A549 treated with ZK216348 at 1 μM for 4 hours (cell line): ENCODE measurements at places on chromosomes 5 and 9. TPM values are rescaled to one million over a fixed set of nuclear protein-coding genes. Genes with fewer than 3 reads are reported as not detected.

Gene HAPLN1
- total RNA-seq = not detected in 5 replicates

Gene WASHC1
- total RNA-seq = 7.8 to 13.1 TPM (median 10.6 TPM) in 5 replicates

Gene CACFD1
- total RNA-seq = 2.1 to 5.0 TPM (median 4.3 TPM) in 5 replicates

Gene GRXCR2
- total RNA-seq = not detected in 5 replicates

Gene MSH3
- total RNA-seq = 5.8 to 8.2 TPM (median 8.0 TPM) in 5 replicates

Gene TRIP13
- total RNA-seq = 65.0 to 71.5 TPM (median 66.3 TPM) in 5 replicates

Gene RANBP3L
- 0.06 TPM in 1 of 5 replicates, not detected in the others for total RNA-seq

Gene FAM221B
- not detected in 5 replicates for total RNA-seq

Gene FOCAD
- 15.3 to 17.5 TPM (median 16.6 TPM) in 5 replicates for total RNA-seq

Gene SPTAN1
- 121 to 167 TPM (median 157 TPM) in 5 replicates for total RNA-seq

Gene WNT8A
- total RNA-seq = not detected in 5 replicates

Gene DNM1
- total RNA-seq = 59.8 to 104 TPM (median 95.3 TPM) in 5 replicates

Gene ARID3C
- 0.13 to 0.23 TPM (median 0.19 TPM) in 3 of 5 replicates, not detected in the others for total RNA-seq

Gene PDGFRB
- 0.13 to 1.0 TPM (median 0.47 TPM) in 5 replicates for total RNA-seq

Gene STKLD1
- 0.84 to 2.0 TPM (median 0.94 TPM) in 5 replicates for total RNA-seq

Gene ORM2
- not detected in 5 replicates for total RNA-seq

Gene LSM11
- total RNA-seq = 2.0 to 3.5 TPM (median 3.3 TPM) in 5 replicates

Gene SAXO1
- total RNA-seq = not detected in 5 replicates

Gene ZNF618
- total RNA-seq = 7.4 to 12.2 TPM (median 10.8 TPM) in 5 replicates

Gene ANKRD18A
- 8.2 to 12.4 TPM (median 10.0 TPM) in 5 replicates for total RNA-seq

Gene ADAMTS2
- total RNA-seq = 0.07 to 0.16 TPM (median 0.09 TPM) in 4 of 5 replicates, not detected in the other

Gene ASPN
- total RNA-seq = not detected in 5 replicates

Gene PCDHB12
- total RNA-seq = not detected in 5 replicates

Gene TESK1
- 22.7 to 34.4 TPM (median 30.2 TPM) in 5 replicates for total RNA-seq

Gene WDR55
- 24.2 to 33.0 TPM (median 30.9 TPM) in 5 replicates for total RNA-seq

Gene CD274
- total RNA-seq = 1.2 to 2.7 TPM (median 1.8 TPM) in 5 replicates

Gene NUDT12
- 0.94 to 2.7 TPM (median 1.5 TPM) in 5 replicates for total RNA-seq

Gene SPAG8
- total RNA-seq = 0.32 to 0.72 TPM (median 0.56 TPM) in 4 of 5 replicates, not detected in the other

Gene FOXD4L6
- total RNA-seq = not detected in 5 replicates

Gene PCDHB1
- not detected in 5 replicates for total RNA-seq

Gene PCDHGA9
- 0.09 TPM in 1 of 5 replicates, not detected in the others for total RNA-seq

Gene TMEM232
- 0.68 TPM in 1 of 5 replicates, not detected in the others for total RNA-seq

Gene PCDHB6
- 0.62 to 1.1 TPM (median 0.85 TPM) in 5 replicates for total RNA-seq

Gene CATSPER3
- total RNA-seq = 0.20 to 0.57 TPM (median 0.40 TPM) in 5 replicates

Gene PCDHB9
- not detected in 5 replicates for total RNA-seq

Gene FAM240B
- not detected in 5 replicates for total RNA-seq

Gene MEF2C
- total RNA-seq = 0.04 TPM in 1 of 5 replicates, not detected in the others

Gene RMRP
- total RNA-seq = 7.2 to 17.6 TPM (median 8.8 TPM) in 3 of 5 replicates, not detected in the others

Gene LTC4S
- total RNA-seq = 0.63 TPM in 1 of 5 replicates, not detected in the others

Gene PRLR
- total RNA-seq = 0.04 to 0.39 TPM in 2 of 5 replicates, not detected in the others
